ENCODE measurements at places on chromosomes 1 and 21. TPM values are rescaled to one million over a fixed set of nuclear protein-coding genes. Genes with fewer than 3 reads are reported as not detected.

CELA2B gene
- not detected for total RNA-seq

- H3K36me3 ChIP-seq: no peaks in the 10 kb centered on the region
- no peak overlapping the region for H3K27ac ChIP-seq
- H3K4me3 ChIP-seq: no peak overlapping the region
- no peak for DNase-seq
These were observed 7.2 kb downstream of the PADI2 start for GRCh38 chr1:17112076-17112475.

DNA sequence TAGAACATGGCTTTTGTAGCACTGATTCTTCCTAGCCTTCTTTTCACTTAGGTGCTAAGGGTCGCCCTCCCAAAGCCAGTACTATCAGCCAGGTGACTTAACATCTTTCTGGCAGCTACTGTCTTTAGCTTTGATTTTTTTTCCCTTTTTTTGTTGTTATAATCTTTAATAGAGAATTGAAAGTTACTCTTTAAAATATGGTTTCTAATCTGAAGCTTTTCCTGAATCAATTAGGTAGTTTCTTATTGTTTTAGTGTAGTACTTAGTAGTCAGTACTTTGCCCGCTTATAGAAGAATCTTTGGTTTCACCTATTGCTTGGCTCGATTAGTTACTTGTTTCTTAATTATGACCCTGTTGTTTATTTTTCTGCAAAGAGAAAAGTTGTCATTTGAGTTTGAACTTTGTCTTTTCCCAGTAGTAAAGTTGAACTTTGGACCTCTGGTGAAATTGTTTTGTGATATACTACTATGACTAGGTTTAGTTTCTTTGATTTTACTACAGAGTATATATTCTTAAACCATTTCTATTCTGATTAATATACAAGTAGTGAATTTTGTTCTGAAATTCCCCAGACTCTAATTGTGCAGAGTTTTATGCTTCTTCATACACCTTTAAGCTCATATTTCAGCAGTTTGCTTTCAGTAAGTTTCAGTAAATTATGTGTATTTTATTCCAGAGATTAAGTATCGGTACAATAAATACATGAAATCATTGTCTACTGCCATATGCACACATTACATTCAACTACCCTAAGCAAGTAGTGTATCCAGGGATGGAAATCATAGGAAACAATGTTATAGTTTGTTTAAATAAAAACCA, 3.9 kb downstream of the MAGI3 start:
- peaks cover 3% of the 10 kb centered on the region for H3K4me1 ChIP-seq
- no peak for DNase-seq
- H3K27ac ChIP-seq: no peak overlapping the region
- H3K36me3 ChIP-seq: no peaks in the 10 kb centered on the region
- no peaks in the 10 kb centered on the region for H3K27me3 ChIP-seq

DNA sequence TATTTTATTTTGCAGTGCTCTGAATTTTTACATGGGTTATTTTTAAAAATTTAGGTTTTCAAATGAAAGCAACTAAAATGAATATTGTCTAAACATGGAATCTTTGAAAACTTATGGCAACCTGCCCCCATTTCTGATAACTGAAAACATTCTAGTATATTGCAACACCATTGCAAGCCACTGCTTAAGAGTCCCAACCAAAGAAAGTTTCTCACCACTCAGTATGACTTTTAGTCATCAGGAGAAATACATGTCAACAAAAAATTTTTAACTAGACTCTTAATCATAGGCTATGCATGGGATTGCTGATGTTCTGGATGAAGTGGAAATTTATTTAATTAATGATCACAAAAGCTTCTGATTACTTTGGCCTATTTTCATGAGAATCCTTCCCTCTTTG, 112.1 kb downstream of the TNFSF18 start:
- H3K27me3 ChIP-seq: no peaks in the 10 kb centered on the region
- H3K36me3 ChIP-seq: no peaks in the 10 kb centered on the region
- no peak for DNase-seq
- H3K27ac ChIP-seq: no peak overlapping the region

DNA sequence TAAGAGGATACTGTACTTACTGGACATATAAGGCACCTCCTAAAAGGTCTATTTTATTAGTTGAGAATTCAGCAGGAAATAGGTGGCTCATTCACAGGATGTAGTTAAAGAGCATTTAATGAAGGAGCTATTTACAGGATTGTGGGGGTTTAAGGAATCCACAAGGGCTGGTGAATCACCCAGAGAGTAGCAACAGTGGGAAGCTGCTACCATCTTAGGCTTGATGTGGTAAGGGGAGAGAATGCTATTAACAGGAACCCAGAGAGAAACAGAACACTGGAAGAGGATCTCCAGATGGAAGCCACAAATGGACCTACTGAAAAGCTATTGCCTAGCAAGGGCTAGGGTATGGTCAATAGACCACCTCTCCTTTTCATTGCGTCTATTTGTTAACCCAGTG, 52.0 kb upstream of the COL11A1 start:
- H3K36me3 ChIP-seq: no peaks in the 10 kb centered on the region
- H3K4me3 ChIP-seq: no peak overlapping the region
- DNase-seq: no peak
- H3K4me1 ChIP-seq: no peaks in the 10 kb centered on the region
- no peaks in the 10 kb centered on the region for H3K27me3 ChIP-seq

AADACL3 gene
- total RNA-seq: not detected

DNA sequence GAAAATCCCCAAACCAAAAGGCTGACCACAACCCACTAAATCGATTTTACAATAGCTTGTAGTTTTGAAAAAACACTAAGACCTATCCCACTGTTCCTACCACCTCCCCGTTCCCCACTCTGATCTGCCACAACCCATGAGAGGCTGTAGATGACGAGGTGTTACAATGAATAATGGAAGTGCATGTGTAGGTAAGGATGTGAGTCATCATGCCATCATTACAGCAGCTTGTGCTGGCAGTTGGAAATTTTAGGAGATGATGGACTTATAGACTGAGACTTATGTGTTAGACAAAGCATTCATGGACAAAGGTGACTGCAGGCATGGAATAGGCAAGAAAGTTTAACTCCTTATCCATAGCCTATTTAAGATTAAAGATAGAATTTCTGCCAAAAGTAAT, 184.7 kb upstream of the CACYBP start:
- H3K27me3 ChIP-seq: no peaks in the 10 kb centered on the region
- no peaks in the 10 kb centered on the region for H3K4me1 ChIP-seq
- no peak for DNase-seq

GRCh38 chr1:15680561-15681348, 3.4 kb upstream of the PLEKHM2 start:
- H3K36me3 ChIP-seq: no peaks in the 10 kb centered on the region
- peaks cover 3% of the 10 kb centered on the region for H3K4me1 ChIP-seq
- H3K27me3 ChIP-seq: no peaks in the 10 kb centered on the region
- no peak overlapping the region for H3K4me3 ChIP-seq
- no peak for DNase-seq

DNA sequence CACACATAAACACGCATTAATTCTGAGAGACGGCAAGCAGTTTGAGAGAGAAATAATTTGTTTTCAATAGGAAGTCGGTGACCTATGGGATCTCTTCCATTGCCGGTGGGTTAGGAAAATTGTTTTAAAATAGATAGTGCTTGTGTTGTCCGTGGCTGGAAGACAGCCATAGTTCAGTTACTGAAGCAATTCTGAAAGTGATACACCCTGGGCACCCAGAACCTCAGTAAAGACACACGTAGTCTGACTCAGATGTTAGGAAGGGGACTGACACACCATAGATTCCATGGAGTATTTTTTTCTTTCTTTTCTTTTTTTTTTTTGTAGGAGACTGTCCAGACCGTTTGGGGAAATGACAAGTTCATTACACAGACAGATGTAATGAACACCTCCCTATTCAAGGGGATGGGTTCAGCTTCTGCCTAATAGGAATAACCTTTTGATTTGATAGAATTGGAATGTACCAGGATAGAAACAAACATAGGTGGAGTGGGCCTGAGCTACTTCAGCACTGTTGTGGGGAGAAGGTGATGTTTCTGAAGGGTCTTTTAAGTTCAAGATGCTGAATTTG, 1.6 kb downstream of the C1orf21 start:
- H3K27me3 ChIP-seq: no peaks in the 10 kb centered on the region
- no peak for DNase-seq
- H3K4me1 ChIP-seq: peaks cover 6% of the 10 kb centered on the region
- H3K4me3 ChIP-seq: peak overlapping the region; percentile 79
- H3K27ac ChIP-seq: no peak overlapping the region
- H3K36me3 ChIP-seq: no peaks in the 10 kb centered on the region

DNA sequence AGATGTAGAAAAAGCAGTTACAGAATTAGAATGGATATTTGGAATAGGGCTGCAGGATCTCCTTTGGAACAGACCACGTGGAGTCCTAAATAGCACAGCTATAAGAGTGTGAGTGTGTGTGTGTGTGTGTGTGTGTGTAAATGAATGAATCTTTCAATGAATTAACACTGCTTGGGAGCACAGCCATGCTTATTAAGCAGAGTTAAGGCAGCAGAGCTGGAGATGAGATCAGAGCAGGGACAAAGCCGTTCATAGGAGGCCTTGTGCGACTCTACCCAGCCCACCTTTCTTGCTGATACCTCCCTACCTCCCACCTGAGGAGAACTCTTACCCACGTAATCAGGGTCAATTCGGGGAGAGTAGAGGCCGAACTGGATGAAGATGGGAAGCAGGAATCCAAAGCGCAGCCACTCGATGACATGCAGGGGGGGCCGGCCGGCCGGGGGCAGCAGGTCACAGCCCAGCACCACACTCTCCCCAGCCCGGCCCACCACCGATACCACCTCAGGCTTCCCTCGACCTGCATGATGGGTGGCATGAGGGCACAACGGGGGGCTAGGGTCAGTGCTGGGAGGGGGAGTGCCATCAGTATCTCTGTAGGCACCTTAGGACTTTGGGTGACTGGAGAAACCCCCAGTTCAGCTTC, 2.7 kb downstream of the IGSF9 start:
- no peak overlapping the region for H3K4me3 ChIP-seq
- no peak overlapping the region for H3K27ac ChIP-seq
- H3K4me1 ChIP-seq: peaks cover 5% of the 10 kb centered on the region
- no peaks in the 10 kb centered on the region for H3K36me3 ChIP-seq
- DNase-seq: no peak
- no peaks in the 10 kb centered on the region for H3K27me3 ChIP-seq

DNA sequence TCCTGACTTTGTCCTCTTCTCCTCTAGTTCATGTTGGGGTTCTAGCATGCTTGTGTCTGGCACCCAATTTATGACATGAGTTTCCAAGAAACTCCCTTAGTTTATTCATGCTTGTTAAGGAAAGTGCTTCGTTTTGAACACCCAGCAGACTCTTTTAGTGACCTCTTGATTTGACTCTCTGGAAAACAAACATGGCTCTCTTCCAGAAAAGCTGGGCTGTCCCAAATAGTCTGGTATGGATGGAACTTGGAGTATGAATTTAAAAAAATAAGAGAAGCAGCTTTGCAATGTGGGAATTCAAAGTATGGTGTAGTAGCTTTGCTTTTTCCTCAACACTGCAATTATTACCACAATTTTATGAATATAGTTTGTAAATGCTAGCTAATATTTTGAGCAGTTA, 143.4 kb upstream of the C8B start:
- no peak overlapping the region for H3K27ac ChIP-seq
- H3K4me1 ChIP-seq: no peaks in the 10 kb centered on the region
- DNase-seq: no peak

DNA sequence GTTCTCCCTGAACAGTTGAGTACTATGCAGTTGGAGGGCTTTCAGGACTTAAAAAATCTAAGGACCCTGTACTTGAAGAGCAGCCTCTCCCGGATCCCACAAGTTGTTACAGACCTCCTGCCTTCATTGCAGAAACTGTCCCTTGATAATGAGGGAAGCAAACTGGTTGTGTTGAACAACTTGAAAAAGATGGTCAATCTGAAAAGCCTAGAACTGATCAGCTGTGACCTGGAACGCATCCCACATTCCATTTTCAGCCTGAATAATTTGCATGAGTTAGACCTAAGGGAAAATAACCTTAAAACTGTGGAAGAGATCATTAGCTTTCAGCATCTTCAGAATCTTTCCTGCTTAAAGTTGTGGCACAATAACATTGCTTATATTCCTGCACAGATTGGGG, 48.7 kb upstream of the LRRC8C start:
- no peak overlapping the region for H3K27ac ChIP-seq
- no peaks in the 10 kb centered on the region for H3K27me3 ChIP-seq
- H3K4me1 ChIP-seq: no peaks in the 10 kb centered on the region
- no peak overlapping the region for H3K4me3 ChIP-seq

DNA sequence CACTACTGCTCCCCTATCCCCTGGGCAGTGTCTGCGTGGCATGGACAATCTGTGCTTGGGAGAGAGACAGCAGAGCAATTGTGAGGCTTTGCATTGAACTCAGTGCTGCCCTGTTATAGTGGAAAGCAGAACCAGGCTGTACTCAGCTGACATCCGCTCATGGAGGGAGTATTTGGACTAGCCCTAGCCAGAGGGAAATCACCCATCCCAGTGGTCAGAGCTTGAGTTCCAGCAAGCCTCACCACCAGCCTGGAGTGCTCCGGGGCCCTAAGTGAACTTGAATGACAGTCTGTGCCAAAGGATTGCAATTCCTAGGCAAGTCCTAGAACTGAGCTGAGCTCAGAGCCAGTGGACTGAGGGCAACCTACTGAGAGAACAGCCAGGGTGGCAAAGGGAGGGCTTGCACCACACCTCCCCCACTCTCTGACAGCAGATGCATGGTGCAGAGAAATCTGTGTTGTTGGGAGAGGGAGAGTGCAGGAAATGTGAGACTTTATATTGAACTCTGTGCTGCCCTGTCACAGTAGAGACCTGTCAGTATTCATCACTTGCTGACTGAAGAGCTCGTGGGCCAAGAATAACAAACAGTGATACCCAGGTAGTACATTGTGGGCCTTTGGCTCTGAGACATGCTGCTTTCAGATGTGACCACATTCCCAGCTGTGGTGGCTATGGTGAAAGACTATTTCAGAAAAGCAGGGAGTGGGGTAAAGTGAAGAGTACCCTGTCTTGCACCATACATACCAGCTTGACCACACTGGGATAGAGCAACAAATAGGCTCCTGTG, 107.7 kb upstream of the SLC5A9 start:
- H3K27ac ChIP-seq: no peak overlapping the region
- H3K27me3 ChIP-seq: no peaks in the 10 kb centered on the region
- no peak overlapping the region for H3K4me3 ChIP-seq
- DNase-seq: peak; percentile 52
- no peaks in the 10 kb centered on the region for H3K36me3 ChIP-seq
- H3K4me1 ChIP-seq: peaks cover 2% of the 10 kb centered on the region

- peaks cover 8% of the 10 kb centered on the region for H3K4me1 ChIP-seq
- H3K36me3 ChIP-seq: no peaks in the 10 kb centered on the region
- no peak overlapping the region for H3K4me3 ChIP-seq
- H3K27ac ChIP-seq: peak overlapping the region; percentile 54
- no peak for DNase-seq
These were observed 49.8 kb downstream of the NFIA start for GRCh38 chr1:61132176-61132638.

DNA sequence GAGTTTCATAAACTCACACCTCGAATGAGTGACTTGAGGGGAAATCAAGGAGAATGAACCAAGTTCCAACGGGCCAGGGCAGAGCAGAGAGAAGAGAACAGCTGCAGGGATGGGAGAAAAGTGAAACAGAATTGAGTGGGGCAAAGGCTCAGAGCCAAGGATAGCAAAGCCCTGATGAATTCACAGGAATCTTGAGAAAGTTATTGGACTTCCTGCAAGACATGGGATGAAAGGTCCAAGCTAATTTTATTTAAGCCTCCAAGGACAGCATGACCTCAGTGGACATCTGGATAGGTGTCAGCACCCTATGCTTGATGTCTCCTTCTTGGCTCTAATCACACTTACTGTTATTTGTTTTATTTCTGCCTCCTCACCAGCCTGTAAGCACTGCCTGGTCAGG, 43.0 kb upstream of the RAVER2 start:
- H3K36me3 ChIP-seq: no peaks in the 10 kb centered on the region
- DNase-seq: no peak
- no peaks in the 10 kb centered on the region for H3K27me3 ChIP-seq
